ENCODE measurements at places on chromosomes 7 and 10. TPM values are rescaled to one million over a fixed set of nuclear protein-coding genes. Genes with fewer than 3 reads are reported as not detected.

DNA sequence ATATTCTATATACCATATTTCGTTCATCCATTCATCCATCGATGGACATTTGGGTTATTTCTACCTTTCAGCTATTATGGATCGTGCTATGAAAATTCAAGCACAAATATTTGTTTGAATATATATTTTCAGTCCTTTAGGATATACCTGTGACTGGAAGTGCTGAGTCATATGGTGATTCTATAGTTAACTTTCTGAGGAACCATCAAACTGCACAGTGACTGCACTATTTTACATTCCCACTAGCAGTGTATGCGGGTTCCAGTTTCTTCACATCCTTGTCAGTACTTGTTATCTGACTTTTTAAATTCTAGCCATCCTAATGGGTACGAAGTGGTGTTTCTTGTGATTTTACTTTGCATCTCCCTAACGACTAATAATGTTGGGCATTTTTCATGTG, 104.0 kb downstream of the MAPK8 start:
- DNase-seq: no peak

GRCh38 chr7:108149119-108149518, 19.0 kb upstream of the LAMB4 start:
- no peak for DNase-seq

DNA sequence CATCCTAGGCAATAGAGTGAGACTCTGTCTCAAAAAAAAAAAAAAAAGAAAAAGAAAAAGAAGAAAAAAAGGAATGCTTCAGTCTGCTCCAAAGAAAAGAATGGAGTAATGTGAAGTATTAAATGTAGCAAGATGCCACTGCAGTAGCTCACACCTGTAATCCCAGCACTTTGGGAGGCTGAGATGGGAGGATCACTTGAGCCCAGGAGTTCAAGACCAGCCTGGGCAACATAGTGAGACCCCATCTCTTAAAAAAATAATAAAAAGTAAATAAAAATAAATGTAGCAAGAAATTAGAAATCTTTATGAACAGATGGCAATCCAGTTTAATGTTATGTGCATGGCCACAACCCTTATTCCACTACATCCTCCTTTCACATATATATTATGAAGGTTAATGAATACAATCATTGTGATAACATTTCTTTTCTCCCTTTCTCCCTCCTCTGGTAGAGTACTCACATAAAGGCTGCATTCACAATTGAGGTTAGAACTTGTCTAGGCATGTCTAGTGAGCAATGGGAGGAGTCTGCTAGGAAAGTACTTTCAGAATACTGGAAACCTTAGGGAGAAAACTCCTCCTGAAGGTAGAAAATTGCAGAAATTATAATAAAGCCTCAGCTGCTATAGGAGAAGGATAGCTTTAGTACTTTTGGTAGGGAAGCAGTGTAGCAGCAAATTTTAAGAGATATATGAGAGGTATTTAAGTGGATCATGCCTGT, 20.4 kb downstream of the KLLN start:
- peak; percentile 78 for DNase-seq

DNA sequence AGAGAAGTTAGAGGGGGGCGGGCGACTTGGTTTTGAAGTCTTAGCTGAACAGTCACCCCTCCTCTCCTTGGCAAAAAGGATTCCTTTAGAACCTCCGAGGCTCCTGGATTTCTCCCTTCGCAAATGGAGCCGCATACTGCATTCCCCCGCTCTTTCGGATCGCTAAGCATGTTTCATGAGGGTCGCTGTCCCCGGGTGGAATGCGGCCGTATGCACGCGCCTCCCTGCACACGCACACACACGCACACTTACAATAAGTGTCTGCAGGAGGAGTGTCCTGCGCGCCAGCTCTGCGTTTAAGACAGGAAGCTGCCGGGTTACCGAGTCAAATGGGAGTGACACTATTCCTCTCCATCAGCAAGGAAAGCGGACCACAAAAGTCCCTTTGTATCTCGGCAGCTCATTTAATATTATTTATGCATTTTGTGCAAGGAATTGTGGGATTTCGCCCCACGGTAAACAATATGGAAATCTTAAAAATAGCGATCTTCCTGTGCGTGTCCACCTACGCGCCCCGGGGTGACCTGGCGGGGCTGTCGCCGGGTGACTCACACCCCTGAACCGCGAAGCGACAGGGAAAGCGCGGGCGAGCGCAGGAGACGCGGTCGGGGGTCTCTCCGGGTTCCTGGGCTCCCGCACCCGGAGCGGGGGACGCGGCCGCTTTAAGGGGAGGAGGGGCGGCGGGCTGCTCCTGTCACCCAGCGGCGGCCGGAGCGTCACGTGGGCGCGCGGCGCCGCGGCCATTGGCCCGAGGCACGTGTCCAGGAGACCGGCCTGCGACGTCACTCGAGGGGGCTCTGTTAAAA, 988 bp upstream of the EN2 start:
- DNase-seq: no peak

GRCh38 chr10:128217136-128217535, 90.9 kb upstream of the MKI67 start:
- DNase-seq: no peak

- no peak for DNase-seq
Observed at GRCh38 chr7:5322621-5323410, 40.1 kb downstream of the SLC29A4 start.

DNA sequence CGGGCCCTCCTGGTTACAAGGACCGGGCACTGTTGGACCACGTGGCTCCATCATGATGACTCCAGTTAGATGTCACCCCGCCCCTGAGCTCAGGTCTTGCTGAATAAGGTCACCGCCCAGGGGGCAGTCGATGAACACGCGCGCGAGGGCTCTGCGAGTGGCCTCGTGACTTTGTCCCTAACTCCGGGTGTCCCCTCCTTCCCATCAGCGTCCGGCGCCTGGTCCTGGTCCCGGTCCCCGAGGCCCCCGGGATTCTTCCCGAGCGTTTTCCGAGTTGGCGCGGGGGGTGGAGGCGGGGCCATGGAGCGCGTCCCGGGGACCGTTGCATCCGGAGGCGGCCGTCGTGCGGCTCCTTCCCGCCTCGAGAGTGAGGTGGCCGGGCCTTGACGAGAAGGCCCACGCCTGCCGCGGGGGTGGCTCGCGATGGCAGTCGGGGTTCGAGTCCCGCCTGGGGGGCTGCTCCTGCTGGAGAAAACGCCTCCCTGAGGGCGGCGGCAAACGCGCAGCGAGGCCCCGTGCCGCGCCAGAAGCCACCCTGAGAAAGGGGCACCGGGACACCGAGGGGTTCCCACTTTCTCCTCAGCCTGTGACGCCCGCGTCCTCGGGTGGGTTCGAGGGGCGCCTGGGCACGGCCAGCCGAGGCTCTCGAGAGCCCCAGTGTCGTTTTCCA, 569 bp upstream of the NPTX2 start:
- DNase-seq: no peak

GRCh38 chr10:3955493-3955892, 170.5 kb upstream of the KLF6 start:
- no peak for DNase-seq

DNA sequence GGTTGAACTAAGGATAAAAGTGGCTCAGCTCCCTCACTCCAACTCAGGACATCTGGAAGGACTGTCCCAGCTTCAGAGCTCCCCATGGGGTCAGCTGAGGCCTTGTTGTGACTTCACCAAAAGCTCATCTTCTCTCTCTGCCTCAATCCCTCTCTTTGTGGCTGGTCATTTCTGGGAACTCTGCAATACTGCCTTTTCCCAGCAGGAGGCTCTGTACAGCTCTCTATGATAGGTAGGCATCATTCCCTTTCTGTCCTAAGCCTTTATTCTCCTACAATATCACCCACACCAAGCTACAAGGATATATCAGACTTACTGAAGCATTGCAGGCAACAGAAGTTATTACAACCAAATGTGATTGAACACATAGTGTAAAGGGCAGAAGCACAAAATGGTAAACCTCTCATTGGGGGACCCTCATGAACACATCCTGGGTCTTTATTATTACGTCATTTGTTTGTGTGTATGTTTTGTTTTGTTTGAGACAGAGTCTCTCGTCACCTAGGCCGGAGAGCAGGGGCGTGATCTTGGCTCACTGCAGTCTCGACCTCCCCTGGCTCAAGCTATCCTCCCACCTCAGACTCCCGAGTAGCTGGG, 36.7 kb upstream of the PRPS1L1 start:
- DNase-seq: no peak

DNA sequence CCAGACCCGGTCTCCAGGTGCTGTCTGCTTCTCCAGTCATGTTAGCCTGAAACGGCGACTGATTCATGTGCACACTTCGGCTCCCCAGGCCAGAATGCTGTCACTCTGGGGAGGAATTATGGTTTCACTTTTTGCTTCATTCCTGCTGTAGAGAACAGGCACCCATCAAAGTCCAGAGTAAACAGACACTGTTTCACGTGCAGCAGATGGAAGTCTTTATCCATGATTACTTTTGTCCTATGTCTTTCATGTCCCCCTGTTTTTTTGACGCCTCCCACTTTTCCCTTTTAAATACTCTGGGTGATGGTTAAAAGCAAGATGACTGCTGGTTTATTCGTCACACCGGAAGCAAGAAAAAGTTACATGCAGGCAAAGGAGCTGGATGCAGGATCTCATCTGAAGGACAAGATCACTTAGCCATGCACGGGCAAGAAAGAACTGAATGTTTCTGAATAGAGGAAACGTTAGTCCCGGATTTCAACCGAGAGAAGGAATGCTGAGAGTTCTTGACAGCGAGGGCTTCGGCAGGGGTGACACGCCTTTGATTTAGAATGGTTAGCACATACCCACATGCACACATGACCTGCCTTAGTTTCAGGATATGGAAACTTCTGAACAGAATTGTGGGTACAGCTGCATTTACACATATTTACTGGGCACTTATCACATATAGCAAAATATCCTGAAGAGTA, 250.0 kb upstream of the KLF6 start:
- peak; percentile 61 for DNase-seq

DNA sequence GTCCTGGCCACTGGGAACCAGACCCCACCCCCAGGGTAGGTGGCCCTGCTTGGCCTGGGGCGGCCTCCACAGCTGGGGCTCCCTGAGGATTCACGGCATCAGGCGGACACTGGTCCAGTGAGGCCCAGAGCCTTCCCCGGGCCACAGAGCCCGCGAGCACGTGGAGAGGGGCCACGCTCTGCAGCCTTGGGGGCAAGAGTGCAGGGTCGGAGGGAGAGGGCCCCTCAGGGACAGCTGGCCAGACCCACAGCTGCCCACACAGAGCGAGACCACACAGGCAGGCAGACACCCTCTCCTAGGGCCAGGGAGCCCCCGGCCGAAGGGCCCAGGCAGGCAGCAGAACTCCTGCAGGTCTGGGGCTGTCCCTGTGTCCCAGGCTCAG, 10.7 kb downstream of the VENTX start:
- no peak for DNase-seq

GRCh38 chr7:114865564-114865963, 56.3 kb upstream of the MDFIC start:
- DNase-seq: peak; percentile 42

- DNase-seq: no peak
Observed at GRCh38 chr7:155167706-155168365, 97.7 kb downstream of the HTR5A start.

TAC1 gene
- total RNA-seq: not detected

NKX6-2 gene
- total RNA-seq: not detected

HOXA11 gene
- 0.07 TPM for total RNA-seq

HILPDA gene
- 11.8 TPM for total RNA-seq

SRRM3 gene
- 0.92 TPM for total RNA-seq

EN2 gene
- not detected for total RNA-seq

CNTNAP2 gene
- total RNA-seq: 0.17 TPM

ARHGEF35 gene
- 13.7 TPM for total RNA-seq

WDR86 gene
- not detected for total RNA-seq

ABLIM1 gene
- 21.1 TPM for total RNA-seq

All from foreskin keratinocyte (primary cell).